ENCODE measurements at places on chromosomes 1 and 21.

GRCh38 chr1:154237880-154238506 is 17.2 kb downstream of the UBAP2L start:
- no peak for DNase-seq

GRCh38 chr1:62175568-62176179 is 19.0 kb upstream of the L1TD1 start:
- DNase-seq = peak; percentile 28

DNA sequence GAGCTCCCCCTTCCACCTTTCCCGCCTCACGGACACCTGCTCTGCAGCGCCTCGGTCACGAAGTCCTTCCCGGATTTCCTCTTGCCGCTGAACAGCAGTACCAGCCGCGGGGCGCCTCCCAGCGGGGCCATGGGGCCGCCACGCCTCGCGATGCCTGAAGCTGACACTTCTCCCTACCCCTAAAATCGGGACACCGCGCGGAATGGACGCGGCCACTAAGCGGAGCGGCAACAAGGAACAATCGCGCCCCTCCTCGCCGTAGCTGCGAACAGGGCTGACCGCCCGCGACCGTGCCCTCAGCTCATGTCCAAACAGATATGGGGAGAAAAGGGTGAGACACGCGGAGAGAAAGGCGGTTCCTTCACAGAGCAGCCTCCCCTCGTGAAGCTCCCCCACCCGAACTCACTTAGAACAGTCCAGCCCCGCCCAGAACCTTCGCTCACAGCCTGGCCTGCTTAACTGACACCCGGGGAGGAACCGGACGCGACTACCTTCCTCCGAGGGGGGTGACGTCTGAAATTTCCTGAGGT is at the start of gene PMVK:
Gene PMVK, minus strand, starts transcription at position 165 of the 530 bp plus-strand sequence. Its CDS starts 34 bp downstream, at position 131.
- DNase-seq = peak; percentile 95

DNA sequence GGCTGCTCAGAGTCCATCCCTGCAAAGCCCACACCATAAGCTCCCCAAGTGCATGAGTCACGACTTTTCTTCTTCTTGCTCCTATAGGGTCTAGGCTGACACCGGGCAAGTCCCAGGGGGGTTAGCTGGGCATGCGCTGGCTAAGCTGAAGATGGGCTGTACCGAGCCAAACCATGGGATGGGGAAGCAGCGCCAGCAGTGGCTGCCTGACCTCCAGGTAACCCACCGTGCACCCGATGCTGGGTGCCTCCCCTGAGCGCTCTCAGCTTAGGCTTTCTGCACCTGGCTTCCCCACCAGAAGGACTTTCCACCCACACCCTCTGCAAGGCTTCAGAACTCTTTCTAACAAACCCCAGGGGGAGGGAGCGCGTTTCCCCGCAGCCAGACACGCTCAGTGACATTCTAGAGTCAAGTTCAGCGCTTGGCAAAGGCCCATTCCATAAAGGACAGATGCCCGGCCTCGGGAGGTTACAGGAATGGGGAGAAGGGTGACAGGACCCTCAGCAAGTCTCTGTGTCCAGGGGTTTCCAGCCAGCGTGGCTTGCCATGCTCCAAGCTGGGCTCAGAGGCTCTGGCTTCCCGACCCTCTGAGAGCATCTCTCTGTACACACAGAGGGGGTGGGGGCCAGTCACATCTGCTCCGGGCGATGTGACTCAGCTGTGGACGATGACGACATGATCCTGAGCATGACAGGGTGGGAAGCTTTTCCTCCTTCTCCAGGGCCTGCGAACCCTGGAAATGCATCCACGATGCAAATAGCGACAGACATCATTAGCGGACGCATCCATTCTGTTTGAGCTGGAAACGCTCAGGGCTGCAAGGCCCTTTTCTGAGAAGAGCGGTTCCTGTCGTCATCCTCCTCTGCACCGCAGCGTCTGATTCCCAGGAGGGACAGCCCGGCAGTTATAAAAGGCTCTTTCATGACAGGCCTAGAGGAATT is 107.8 kb downstream of the SIK1 start:
- DNase-seq = no peak

DNA sequence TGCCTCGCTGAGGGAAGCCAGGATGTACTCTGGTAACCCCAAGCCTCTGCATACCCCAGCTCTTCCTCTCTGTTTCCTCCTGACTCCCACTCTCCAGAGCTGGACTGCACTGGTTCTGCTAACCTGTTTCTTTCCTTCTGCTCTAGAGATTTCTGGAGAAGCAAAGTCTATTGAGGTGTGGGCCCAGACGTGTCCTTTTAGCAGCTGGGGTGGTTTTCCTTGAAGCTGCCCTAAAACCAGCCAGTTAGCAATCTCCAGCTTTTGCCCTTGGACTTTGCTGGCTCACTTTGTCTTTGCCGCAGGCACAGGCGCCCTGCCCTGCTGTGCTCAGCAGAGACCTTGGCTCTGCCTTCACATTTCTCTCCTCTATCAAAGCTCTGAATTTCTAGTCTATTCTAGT is 171.8 kb upstream of the IVNS1ABP start:
- no peak for DNase-seq
